Mesenteric fat pad (tissue), 1 donor: ENCODE measurements at places on chromosomes 2 and 18. TPM values are rescaled to one million over a fixed set of nuclear protein-coding genes. Genes with fewer than 3 reads are reported as not detected.
A peak's percentile ranks its signal among the peaks of the same experiment; 100 is the strongest.

DNA sequence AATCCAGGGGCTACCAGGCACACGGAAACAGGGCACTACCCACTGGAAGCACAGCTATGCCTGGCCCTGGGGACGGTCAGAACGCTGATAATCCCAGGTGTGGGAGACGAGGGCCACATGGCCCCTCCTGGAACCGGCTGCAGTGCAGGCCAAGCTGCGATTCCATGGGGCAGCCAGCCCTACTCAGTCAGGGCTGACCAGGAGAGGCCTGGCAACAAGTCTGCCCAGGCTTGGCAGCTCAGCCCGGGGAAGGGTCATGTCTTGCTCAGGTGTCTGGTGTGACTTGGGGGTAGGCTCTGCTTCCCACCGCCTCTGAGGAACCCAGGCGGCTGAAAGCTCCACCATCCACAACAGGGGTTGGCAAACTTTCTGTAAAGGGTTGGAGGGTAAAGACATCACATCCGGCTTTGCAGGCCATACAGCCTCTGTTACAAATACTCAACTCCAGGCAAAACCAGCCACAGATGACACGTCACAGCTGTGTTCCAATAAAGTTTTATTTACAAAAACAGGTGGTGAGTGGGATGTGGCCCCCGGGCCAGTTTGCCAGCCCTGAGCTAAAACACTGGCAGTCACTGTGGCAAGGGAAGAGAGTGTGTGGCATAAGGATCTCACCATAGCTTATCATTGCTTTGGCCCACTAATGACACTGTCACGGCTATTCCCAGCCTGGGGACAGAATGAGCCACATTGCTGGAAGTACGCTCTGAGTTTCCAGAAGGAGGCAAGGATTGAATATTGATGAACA is 85.2 kb downstream of the NDUFA10 start:
- peak; percentile 83 for DNase-seq

DNA sequence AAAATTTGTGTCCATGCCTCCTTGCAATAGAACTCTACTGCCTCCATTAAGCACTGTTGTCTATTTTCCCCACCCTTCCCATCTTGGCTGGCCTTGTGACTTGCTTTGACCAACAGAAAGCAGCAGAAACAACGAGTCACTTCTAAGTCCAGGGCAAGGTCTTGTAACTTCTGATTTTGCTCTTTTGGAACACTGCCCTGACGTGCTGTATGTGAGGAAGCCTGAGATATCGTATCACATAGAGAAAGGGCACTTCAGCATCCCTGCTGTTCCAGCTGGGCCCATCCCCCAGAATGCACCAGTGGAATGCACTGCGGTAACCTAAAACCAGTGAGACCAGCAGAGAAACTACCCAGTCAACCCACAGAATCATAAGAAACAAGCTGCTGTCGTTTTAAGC is 28.1 kb downstream of the NCKAP1 start:
- DNase-seq, result no peak

- no peak for DNase-seq
Observed at GRCh38 chr2:14677039-14677438, 44.5 kb downstream of the LRATD1 start.

DNA sequence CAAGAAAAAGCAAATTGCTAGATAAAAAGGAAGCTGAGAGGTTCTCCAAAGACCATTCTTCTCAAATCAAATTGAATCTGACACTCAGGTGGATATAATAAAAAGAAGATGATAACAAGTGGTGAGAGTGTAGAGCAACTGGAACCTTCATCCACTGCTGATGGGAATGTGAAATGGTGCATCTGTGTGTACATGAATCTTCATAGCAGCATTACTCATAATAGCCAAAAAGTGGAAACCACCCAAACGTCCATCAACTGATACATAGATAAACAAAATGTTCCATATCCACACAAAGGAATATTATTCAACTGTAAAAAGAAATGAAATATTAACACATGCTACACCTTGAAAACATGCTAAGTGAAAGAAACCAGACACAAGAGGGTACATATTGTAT is 357.2 kb upstream of the EPHA4 start:
- no peak for DNase-seq

DNA sequence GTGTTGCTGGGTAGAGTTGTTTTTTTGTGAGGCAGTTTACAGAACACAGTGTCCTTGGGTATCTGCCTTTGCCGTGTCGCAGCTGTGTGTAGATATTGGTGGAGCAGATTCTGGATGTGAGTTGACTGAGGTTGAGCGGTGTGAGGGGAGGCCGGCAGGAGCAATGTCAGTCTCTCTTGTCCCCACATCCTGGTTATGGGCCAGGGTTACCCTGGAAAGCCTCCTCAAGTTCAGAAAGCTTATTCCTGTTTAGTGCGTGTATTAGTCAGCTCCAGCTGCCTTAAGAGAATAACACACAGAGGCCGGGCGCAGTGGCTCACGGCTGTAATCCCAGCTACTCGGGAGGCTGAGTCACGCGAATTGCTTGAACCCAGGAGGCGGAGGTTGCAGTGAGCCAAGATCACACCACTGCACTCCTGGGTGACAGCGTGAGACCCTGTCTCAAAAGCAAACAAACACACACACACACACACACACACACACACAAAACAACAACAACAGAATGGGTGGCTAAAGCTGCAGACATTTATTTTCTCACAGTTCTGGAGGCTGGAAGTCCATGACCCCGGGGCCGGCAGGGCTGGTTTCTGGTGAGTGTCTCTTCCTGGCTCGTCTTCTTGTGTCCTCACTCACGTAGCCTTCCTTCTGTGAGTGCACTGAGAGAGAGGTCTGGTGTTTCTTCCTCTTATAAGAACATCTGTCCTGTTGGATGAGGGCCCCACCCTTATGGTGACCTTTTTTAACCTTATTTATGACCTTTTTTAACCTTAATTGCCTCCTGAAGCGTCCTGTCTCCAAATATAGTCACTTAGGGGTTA is 5.1 kb downstream of the NCK2 start:
- peak; percentile 67 for DNase-seq

Gene CAVIN2
- total RNA-seq, result 52.3 TPM

Gene YWHAQ
- 183 TPM for total RNA-seq

Gene AQP12A
- total RNA-seq, result not detected
